ENCODE measurements at places on chromosomes 16 and 17. TPM values are rescaled to one million over a fixed set of nuclear protein-coding genes. Genes with fewer than 3 reads are reported as not detected.

GRCh38 chr16:59328961-59329360 lies 594.8 kb upstream of the GOT2 start:
- H3K27ac ChIP-seq: no peak overlapping the region
- no peaks in the 10 kb centered on the region for H3K27me3 ChIP-seq
- H3K36me3 ChIP-seq: no peaks in the 10 kb centered on the region
- no peak for DNase-seq

Gene ZDHHC7
- 27.8 TPM for total RNA-seq

Gene GPR139
- total RNA-seq: not detected

DNA sequence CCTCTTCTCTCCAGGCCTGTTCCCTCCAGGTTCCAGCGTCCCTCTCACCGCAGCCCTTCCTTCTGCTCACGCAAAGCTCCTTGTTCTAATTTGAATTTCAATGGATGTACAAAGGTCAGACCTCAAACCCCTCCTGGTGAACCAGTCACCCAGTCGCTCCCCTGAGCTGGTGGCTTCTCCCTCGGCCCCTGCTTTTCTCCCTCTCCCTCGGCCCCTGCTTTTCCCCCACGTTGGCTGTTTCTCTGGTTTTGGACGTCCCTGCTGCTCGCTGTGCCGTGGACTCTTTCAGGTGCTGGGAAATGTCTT lies 8.6 kb upstream of the MSLN start:
- H3K4me1 ChIP-seq: no peaks in the 10 kb centered on the region
- no peak overlapping the region for H3K4me3 ChIP-seq
- no peak overlapping the region for H3K27ac ChIP-seq
- H3K36me3 ChIP-seq: no peaks in the 10 kb centered on the region
- no peak for DNase-seq
- peaks cover 5% of the 10 kb centered on the region for H3K27me3 ChIP-seq

Gene CMTM1
- total RNA-seq: 6.4 TPM
